Right cardiac atrium (tissue), 5 donors: ENCODE measurements at places on chromosomes 2 and 18.

GRCh38 chr2:231568785-231569435, 23.8 kb upstream of the TEX44 start:
- no peak for DNase-seq

GRCh38 chr18:63187791-63188460, 131.6 kb downstream of the BCL2 start:
- no peak for DNase-seq

DNA sequence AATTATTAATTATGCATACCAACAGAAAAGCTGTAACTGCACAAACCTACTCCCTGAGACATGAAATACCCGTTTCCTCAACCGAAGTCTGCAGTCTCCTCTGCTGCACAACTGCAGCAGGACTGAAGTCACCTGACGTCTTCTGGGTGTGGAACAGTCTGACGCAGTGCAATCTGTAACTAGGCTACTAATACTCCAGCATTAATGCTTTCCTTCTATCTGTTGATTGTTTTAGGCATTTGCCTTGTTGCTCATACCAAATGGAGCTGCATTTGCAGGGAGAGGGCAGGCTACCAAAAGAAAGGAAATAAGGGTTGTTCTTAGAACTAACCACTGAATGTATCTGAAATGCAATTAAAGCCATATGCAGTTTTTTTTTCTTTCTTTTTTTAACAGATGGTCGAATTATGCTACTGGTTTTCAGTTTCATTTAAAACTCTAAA, 40.1 kb downstream of the RTN4 start:
- no peak for DNase-seq

DNA sequence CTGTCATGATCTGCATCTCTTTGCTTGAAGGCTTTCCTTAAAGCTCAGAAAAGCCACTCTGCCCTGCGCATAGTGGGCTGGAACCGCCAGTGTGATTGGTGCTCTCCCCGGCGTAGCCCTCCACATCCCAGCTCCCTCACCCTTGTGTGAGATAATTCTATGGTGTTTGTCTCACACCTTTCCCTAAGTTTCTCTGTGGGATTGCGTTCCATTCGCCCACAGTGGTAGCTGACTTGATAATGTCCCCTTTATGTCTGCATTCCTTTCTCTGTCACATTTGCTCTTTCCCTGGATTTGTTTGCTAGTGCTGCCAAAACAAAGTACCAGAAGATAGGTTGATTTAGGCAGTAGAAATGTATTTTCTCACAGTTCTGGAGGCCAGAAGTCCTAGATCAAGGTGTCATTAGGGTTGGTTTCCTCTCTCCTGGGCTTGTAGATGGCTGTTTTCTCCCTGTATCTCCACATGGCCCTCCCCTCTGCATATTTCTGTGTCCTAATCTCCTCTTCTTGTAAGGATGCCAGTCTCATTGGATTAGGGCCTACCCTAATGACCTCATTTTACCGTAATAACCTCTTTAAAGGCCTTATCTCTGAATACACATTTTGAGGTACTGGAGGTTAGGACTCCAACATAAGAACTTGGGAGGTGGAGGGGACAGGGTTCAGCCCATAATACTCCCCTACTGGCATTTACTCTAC, 7.4 kb upstream of the TMEM87B start:
- DNase-seq: peak; percentile 21

DNA sequence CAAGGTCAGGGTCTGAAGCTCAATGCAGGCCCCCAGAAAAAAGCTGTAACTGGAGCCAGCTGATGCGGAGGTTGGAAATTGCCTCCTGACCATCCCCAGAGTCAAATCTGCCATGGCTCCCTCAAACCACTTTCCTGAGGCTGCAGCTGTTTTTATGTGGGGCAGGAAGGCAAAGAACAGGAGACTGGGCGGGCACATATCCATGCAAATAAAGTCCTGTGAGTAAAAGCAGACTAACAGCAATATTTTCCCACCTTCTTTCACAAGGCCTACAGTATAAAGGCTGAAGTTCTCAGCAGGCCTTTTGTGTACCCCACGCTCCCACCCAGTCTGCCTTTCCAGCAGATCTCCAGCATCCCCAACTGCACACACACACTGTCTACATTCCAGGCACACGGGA, 47.1 kb downstream of the CYP1B1 start:
- DNase-seq: no peak

GRCh38 chr2:8569332-8569930, 112.4 kb upstream of the ID2 start:
- no peak for DNase-seq

DNA sequence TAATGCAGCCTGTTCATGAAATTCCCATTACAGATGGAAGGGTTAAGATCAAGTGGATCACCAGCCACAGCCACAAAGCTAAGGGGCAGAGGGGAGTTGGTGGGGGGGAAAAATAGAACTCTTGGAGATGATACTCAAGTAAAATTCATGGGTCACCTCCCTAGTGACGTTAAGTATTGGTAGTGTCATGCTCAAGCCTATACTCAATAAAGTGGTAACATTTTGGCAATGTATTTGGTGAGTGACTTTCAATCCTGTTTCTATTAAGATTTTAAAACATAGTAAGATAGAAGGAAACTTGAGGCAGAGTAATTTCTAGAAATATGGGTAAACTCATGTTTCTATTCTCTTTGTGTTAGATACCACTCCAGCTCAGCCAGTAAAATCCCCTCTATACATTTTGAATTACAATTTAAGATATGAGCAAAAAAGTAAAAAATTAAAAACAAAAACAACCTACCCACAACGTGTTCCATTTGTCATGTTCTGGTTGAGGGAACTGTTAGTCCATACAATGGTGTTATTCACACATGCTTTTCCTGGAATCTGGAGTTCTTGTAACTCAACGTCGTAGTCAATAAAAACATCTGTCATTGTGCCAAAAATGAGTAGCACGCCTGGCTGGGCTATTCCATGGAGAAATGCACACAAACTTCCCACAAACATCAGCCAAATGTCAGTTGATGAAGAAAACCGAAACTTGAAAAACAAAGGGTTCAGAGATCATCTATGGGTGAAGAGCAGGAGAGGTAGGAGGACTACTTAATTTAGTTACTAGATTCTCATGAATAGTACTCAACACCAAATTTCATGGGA, 18.1 kb downstream of the ABCB11 start:
- no peak for DNase-seq

DNA sequence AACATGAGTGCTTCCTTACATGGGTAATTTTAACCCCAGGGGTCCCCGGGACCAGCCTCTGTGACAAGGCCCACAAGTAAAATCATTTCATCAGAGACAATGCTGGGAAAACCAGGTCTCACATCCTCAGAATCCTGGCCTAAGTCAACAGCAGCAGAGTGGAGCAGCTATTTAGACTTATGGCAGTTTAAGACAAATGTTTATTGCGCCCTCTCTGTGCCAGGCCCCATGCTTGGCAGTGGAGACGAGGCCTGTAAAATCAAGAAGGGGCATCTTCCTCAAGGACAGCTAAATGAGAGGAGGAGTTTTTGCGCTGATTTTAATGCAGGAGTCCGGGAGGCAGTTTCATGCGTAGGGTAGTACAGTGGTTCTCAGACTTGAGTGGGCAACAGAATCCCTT, 56.0 kb upstream of the ACAA2 start:
- DNase-seq: no peak

DNA sequence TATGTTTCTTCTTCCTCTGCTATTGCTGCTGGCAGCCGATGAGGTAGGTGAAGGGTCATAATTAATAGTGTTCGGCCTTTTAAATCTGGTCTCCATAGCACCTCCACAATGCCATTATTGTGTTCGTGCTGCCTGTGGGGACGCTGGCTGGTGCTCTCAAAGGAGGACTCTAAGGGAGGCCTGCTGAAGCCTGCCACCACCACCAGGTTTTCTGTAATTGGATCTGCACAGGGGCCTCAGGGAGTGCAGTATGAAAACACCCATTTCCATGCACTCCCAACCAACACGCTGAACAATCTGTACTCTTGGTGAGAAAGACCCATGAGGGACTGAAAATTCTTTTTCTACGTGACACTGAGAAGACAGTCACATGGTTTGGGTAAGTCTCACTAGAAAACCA, 17.6 kb upstream of the CLIP4 start:
- no peak for DNase-seq

- no peak for DNase-seq
Observed at GRCh38 chr18:34514238-34514637, 195.9 kb upstream of the DTNA start.

- DNase-seq: no peak
Observed at GRCh38 chr2:227117852-227118251, 46.2 kb downstream of the COL4A4 start.

GRCh38 chr2:27681841-27682240, 18.2 kb downstream of the SLC4A1AP start:
- no peak for DNase-seq

DNA sequence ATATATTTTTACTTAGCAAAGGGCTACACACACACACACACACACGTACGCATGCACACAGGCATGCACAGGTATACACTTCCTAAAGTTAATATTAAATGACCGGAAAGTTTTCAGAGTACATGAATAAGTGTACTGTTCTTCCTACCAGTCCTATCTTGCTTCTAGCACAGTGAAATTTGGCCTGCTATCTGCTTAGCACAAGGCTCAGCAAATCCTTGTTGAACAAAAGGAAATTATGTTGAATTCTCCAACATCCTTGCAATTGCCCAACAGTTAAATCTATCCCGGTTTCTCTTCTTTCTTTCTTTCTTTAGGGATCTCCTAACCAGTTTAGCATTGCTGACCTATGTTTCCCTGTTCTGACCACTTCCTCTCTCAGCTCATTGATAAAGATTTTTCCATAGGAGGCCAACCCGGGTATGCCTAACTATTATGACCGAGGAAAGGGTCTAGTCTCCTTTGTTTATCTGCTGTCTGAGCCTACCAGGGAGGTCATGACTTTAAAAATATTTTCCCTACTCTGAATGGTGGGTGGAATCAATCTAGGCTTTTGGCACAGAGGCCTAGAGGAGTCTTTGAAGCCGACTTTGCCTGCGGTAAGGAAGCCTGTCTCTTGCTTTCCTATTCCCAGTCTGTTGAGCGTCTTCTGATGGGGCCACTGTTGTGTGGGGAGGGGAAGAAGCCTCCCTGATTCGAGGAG, 400.7 kb downstream of the HRH4 start:
- no peak for DNase-seq

- no peak for DNase-seq
Observed at GRCh38 chr2:60926741-60927552, 45.6 kb downstream of the REL start.

GRCh38 chr2:233381638-233381995, 27.3 kb downstream of the DGKD start:
- no peak for DNase-seq

DNA sequence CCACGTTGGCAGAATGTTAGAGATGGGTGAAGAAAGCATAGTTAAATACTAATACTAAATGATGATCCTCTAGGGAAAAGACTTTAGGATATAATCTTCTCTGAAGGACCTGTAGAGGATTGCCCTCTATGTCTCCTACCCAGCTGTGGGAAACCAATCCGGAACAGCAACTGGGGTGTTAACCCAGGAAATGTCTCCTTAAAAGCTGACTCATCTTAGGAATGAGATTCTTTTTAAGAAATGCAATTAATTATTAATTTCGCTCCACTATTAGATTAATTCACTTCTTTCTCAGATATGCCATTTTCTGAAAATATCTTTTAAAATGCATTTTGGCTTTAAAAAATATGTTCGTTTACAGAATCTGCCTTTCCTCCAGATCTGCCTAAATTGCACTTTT, 7.4 kb downstream of the SCN3A start:
- DNase-seq: no peak

GRCh38 chr2:127308586-127309138, 14.7 kb upstream of the ERCC3 start:
- DNase-seq: no peak

DNA sequence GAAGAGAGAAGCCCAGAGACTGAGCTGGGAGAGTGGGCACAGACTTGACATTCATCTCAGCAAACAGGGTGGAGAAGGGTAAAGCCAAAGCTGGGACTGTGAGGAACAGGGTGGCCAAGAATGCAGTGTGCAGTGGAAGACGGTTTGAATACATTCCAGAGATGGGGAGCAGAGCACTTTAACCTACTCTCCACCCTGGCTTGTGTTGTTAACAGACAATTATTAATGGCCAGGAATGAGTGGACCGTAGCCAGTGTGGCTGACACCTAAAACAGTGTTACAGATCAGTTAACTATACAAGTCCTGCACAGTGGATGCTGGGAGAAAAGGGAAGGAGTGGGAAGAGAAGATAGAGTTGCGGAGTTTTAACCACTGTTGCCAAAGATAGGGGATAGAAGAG, 7.4 kb upstream of the NAB1 start:
- no peak for DNase-seq

DNA sequence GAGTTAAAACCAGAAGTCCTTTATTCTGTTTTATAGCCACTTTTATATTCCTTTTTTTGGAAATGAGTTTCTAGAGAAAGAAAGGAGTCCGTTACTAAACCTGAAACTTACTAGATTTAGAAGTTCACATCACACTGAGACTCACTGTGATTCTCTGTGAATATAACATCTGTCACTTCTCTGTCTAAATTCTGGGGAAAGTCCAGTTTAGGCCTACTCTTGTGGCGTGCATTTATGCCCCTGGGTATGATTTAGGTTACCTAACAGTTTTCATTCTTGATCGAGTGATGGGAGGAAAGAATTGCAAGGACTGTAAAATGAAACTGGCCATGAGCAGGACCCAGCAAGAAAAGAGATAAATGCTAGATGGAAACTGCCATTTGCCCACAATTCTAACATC, 449.6 kb downstream of the SPAG16 start:
- DNase-seq: no peak

- no peak for DNase-seq
Observed at GRCh38 chr2:227772197-227772661, 26.5 kb downstream of the SCYGR8 start.
